COLO829 (cell line): ENCODE measurements at places on chromosomes 2 and 18.
A peak's percentile ranks its signal among the peaks of the same experiment; 100 is the strongest.

DNA sequence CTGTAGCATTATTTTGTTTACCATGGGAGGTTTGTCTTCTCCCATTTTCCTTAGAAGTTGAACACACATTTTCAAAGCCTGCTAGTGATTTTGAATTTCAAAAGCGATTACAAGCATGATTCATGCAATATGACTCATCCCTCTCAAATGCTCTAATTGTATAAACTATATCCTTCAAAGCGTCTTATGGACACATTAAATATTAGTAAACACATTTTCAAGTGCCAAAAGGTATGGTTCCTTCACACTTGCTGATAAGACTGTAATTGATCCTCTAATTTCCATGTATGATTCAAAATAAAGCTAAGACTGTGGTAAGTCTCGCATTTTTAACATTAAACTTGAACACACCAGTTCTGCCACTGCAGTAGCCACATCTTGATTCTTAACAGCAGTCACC is 512.9 kb downstream of the LRRTM4 start:
- peak; percentile 13 for DNase-seq

DNA sequence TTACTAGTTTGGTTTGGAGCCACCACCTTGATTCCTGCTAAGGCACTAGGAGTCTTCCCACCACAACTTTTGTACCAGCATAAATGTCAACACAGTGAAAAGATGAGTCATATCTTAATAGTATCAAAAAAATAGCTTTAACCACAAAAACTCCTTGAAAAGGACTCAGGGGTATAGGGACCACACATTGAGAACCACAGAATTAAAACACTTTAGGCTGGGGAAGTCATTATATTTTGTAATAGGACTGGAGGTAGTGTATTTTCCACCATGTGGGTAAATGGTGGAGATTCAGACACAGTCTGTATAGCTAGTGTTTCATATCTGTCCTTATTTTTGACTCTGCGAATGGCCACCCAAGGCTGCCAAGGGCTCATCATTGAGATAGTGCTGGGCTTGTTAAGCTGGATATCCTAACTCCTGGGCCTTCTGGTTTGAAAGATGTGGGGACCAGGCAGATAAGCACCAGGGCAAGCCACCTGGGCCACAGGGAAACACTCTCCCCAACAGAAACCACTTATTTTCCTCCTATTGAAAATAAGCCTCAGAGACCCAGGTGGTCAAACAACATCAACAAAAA is 19.1 kb upstream of the FHL2 start:
- DNase-seq, result peak; percentile 42

GRCh38 chr2:20224164-20224715 is 690 bp downstream of the SDC1 start:
- DNase-seq, result no peak

- no peak for DNase-seq
These were observed 9.2 kb downstream of the SEPTIN10 start for GRCh38 chr2:109604597-109604996.

DNA sequence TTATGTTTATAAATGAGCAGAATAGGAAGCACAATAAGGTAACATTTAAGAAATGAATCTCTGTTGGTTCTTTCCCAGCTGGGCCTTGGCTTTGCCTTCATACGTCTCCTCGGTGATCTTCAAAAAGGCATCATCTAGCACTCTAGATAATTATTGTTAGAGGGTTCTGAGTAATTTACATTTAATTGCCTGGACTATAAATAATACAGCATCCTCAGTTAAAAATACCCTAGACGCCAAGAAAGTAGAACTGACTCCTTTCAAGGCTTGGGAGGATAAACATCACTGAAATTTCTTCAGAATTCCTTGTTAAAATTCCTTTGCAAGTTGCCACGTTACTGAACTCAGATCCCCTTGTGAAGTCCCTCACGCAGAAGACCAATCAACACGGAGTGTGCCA is 199.7 kb upstream of the BOD1L2 start:
- DNase-seq, result no peak

DNA sequence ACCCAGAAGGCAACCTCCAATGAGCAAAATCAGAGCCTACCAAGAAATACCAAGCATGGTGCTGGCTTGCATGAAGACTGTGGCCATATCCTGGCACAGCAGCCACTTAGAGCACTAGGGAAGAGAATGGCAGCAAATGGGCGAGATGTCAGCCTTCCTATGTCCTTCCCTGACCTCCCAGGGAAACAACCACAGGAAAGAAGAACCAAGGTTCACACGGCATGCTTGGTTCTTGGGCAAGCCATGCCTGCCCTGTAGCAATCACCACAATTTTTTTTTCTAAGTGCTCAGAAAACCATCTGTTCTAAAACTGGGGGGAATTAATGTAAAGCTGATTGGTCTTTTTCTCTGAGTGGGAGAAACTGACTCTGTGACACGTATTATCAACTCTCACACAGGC is 27.8 kb downstream of the GALNT14 start:
- no peak for DNase-seq

GRCh38 chr2:171430516-171431410 is 3.0 kb downstream of the METTL8 start:
- DNase-seq, result no peak

DNA sequence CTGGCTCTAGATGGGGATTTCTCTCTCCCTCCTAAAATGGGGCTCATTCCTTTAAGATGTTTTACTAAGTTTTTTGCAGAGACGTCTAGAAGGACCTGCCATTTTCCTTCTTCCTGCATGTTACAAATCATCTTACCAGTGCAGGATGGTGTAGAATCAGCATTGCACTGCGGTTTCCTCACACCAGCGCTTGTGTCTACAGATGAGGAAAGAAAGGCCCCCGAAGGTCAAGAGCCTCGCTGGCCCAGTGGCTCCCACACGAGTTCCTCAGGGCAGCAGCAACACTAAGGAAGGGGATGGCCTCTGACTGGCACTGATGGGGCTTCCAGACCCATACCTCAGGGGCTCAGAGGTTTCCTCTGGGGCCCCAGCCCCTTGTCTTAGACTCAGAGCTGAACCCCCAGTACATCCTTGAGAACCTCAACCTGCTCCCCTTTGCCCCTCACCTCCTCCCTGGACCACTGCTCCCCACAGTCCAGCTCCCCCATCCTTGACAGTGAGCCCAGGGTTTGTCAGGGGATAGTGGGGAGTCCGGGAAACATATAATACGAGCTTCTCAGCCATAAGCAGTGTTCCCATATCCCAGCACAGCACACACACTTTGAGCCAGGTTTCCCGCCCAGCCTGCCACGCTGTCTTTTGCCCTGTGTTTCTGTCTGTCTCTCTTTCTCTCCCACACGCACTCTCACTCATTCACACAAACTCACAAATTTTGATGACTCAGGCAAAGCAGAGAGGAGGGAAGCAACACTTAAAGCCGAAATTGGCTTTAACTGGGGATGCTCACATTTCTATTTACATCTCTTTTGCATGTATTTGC is 29.4 kb downstream of the ZFP36L2 start:
- no peak for DNase-seq

DNA sequence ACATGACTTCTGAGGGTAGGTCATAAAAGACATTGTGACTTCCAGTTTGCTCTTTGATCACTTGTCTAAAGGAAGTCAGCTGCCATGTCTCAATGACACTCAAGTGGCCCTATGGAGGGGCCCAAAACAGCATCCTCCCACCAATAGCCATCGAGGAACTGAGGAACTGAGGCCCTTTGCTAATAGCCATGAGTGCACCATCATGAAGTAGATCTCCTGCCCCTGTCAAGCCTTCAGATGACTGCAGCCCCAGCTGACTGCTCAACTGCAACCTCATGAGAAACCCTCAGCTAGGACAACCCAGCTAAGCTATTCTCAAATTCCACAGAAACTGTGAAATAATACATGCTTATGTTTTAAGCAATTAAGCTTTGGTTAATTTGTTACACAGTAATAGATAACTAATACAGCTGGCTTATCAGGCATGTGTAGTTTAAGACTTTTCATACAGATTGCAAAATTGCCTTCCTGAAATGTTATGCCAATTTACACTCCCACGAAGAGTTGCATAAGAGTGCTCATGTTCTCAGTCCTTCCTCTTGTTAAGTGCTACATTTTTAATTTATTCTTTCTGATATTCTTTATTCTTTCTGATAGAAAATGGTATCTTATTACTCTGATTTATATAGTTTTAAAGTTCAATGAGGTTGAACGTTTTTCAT is 105.6 kb upstream of the NDUFV2 start:
- DNase-seq, result no peak

- DNase-seq, result no peak
These were observed 29.3 kb upstream of the LBH start for GRCh38 chr2:30201990-30202389.

- no peak for DNase-seq
These were observed 99.9 kb downstream of the CBLN2 start for GRCh38 chr18:72444111-72444797.

DNA sequence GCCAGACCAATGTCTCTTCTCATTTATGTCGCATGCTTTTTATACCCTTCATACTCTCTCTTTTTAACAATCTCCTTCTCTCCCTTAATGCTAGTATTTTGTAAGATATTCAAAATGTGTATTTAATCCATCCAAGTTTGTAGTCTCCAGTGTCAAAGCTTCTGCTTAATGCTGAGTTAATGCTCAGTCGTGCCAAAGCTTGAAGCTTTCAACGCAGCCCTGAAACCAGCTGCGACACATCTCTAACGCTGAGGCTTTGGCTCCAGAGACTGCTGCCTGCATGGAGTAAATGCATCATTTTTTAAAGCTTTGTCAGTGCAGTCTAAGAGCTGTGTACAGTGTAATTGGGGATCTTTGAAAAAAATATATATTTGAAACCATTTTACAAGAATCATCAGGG is 2108.8 kb upstream of the PIK3C3 start:
- no peak for DNase-seq

DNA sequence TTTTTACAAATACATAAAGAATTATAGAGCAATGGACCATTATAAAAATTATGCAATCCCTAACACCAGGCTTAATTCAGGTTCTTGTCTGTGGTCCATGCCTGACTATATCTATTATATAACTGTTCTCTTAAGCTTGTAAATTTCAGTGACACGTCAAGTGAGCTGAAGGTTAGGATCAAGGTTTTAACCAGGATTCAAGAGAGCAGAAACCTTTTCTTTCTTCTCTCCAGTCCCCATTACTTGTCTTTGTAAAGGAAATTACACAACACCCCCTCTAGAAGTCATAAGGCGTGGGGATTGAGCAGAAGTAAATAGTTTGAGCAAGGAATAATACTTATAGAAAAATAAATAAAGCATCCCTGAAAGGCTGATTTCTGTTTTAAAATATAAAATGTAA is 122.0 kb downstream of the ZNF521 start:
- no peak for DNase-seq

- DNase-seq, result no peak
These were observed 198.0 kb downstream of the HDAC4 start for GRCh38 chr2:239202836-239203235.

DNA sequence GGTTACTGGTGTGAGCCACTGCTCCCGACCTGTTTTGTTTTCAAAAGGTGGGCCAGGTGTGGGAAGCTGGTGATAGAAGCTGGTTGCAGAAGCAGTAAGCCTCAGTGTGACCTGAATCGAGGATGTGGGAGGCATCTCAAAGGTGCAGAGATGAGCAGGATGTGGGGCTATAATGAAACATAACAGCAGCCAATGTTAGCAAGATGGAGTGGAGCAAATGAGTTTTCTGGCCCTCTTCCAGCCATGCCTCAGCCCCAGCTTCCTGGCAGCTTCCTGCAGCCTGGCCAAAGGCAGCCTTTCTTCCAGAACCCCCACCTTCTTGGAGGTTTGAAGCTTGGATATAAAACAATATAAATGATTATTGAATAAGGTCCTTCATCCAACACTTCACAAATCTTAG is 184.8 kb downstream of the NCK2 start:
- peak; percentile 63 for DNase-seq

GRCh38 chr2:43349904-43350303 is 123.5 kb upstream of the ZFP36L2 start:
- DNase-seq, result peak; percentile 27

- DNase-seq, result no peak
These were observed 537.1 kb downstream of the EPHA4 start for GRCh38 chr2:221034973-221035372.

GRCh38 chr18:3345452-3345851 is 83.5 kb downstream of the MYL12B start:
- DNase-seq, result no peak

DNA sequence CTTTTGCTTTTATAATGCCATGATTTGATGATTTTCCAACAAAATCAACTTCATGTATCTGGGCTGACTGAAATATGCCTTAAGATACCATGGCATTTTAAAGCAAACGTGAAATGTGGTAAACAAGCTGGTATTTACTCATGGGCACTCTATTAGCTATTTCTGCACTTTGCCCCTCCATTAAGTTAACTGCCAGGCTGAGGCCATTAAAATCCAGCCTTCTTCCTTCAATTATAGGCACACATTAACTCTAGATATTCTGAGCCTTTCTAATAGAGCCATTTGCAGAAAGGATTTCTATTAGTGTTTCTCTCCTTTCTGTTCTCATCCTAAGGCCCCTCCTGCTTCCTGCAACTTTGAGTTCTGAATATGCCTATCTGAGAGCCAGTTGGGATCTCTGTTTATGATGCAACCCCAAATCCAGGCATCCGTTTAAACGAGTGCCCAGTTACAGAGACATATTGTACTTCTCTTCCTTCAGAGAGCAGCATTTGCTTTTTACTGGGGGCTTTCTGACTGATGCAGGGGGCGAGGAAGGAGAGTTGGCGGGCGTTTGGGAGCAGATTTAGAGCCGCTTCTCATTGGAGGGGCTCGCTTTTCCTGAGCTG is 1.6 kb upstream of the KCNJ3 start:
- no peak for DNase-seq

DNA sequence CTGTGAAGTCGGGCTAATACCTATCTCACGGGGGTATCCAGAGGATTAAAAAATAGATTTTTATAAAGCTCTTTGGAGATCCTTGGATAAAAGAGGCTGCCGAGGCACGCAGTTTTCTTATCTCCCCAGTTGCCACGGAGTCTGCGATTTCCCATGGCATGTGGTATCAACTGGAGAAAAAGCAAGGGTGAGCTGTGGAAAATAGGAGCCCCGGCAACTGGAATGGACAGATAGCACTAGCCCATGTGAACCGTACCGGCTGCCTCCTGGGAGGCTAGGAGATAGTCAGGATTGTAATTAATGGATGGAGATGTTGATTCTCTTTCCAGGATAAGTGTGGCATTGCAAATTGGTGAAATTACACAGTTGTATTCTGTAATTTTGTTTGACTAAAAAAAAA is 407.6 kb upstream of the KCNH7 start:
- no peak for DNase-seq

DNA sequence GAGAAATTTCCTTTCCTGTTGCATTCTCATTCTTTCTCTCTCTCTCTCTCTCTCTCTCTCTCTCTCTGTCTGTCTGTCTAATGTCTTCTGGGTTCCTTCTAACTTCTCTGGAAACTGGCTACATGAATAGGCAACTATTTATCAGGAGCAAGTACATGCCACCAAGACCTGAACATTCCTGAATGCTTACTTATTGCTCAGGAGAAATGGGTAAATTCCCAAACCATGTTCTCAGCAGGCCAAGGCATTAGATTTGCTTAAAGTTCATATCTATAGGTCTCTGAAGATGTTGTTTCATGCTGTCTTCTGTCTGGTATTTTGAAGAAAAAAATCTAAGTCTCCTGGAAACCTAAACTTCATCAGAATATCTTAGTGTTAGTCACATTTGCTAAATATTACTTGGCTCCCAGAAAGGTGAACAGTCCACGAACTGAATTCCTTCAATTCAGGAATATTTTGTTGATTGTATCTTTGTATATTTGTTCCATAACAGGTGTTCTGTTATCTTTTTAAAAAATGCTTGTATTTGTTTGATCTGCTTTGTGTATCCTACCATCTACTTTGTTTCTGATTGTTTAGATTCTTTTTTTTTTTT is 77.2 kb upstream of the FIGN start:
- DNase-seq, result no peak

- no peak for DNase-seq
These were observed 635 bp downstream of the SLC3A1 start for GRCh38 chr2:44275927-44276303.

- no peak for DNase-seq
These were observed 61.9 kb downstream of the SMCHD1 start for GRCh38 chr18:2717407-2717806.
